ENCODE measurements at places on chromosomes 2 and 18.

DNA sequence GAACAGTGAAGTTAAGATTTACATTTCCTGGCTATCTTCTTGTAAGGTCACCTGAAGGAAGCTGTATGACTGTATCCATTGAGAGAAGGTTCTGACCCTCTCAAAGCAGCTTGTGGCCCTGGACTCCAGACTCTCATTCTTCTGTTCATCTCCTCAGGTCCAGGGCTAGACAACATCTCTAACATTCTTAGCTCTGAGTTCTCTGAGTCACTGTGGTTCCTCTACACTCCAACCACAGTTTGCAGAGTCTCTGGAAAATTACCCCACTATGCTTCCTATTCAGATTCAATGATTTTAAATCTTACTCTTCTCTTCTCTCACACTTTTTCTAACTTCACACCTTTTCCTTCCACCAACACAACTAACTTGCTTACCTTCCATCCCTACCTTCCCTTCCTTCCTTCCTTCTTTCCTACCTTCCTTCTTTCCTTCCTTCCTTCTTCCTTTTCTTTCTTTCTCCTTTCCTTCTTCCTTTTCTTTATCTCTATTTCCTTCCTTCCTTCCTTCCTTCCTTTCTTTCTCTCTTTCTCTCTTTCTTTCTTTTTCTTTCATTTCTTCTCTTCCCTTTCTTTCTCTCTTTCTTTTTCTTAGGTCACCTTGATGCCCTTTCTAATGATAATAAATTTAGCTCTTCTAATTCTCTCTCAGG, 824.3 kb upstream of the ZEB2 start:
- DNase-seq: no peak

DNA sequence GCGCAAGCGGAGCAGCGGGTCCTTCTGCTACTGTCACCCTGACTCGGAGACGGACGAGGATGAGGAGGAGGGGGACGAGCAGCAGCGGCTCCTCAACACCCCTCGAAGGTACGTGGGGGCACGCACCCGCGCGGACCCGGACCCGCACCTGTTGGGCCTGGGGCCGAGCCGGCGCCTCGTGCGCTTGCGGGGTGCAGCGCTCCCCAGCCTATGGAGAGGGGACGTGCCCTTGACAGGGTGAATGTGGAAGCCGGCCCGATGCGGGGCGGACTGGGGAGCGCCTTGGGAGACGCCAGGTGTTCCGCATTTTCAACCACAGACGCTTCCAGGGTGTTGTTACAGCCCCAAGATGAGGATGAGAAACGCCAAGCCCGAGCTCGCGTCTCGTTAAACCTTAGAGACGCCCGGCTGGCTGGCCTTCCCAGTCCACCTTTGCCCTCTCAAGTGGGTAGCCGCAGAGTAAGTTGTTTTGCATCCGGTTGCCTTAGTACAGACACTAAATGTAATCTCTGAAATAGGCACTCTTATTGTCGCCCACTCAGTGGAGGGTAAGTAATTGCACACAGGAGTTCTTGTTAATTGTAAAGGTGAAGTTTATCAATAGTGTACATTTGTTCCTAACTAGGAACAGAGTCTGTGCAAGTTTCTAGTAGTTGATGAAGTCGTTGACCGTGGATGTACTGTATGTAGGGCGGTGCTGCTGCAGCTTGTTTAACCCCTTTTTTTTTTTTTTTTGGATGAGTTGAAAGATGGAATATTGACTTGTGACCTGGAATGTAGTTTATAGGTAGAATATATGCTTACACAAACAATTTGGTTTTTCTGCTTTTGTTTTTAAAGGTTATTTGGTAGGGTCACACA, 815 bp downstream of the GMCL1 start:
- DNase-seq: no peak

GRCh38 chr2:29991086-29991485, 69.7 kb upstream of the ALK start:
- no peak for DNase-seq

DNA sequence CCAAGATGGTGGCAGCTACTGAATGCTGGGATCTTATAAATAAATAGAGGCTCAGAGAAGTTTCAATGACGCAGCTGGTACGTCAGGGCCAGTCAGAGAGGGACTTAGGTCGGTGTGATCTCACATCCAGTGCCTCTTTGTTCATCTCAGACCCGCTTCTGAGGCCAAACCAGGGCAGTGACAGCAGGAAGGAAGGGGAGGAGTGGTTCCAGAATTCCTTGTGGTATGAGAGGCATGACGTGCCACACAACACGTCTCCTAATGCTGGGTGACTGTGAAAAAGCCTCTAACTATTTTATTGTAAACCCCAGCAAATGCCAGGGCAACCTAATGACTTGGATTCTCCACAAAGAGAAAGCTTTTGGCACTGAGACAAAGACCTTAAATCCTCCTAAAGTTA, 423.3 kb downstream of the LPIN1 start:
- no peak for DNase-seq

- no peak for DNase-seq
These were observed 13.7 kb upstream of the GMCL1 start for GRCh38 chr2:69815717-69816116.

DNA sequence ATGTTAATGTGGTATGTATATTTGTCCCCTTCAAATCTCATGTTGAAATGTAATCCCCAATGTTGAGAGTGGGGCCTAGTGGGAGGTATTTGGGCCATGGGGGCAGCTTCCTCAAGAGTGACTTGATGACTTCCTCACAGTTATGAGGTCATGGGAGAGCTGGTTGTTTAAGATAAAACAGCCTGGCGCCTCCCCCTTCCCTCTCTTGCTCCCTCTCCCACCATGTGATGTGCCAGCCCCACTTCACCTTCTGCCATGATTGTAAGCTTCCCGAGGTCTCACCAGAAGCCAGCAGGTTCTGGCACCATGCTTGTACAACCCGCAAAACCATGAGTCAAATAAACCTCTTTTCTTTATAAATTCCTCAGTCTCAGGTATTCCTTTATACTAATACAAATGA, 258.3 kb upstream of the POU3F3 start:
- no peak for DNase-seq

GRCh38 chr2:55031505-55031904, 18.7 kb downstream of the RTN4 start:
- no peak for DNase-seq

GRCh38 chr2:240395896-240396622, 39.4 kb upstream of the GPC1 start:
- DNase-seq: no peak

DNA sequence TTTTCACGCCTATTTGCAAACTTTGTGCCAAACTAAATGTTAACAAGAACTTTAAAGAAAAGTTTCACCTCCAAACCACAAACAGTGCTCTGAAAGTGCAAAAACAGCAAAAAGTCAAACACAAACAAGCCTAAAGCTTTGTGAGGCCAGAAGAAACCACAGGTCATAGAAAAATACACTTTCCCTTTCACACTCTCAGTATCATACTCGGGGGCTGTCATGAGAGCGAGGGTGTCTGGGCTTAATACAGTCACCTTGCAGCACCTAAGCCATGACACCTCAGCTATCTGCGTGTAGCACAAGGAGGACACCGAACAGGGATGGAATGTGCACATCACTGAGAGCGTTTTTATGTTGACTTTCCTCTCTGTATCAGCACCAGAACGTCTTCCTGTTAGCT, 26.6 kb upstream of the SEH1L start:
- DNase-seq: peak; percentile 64

DNA sequence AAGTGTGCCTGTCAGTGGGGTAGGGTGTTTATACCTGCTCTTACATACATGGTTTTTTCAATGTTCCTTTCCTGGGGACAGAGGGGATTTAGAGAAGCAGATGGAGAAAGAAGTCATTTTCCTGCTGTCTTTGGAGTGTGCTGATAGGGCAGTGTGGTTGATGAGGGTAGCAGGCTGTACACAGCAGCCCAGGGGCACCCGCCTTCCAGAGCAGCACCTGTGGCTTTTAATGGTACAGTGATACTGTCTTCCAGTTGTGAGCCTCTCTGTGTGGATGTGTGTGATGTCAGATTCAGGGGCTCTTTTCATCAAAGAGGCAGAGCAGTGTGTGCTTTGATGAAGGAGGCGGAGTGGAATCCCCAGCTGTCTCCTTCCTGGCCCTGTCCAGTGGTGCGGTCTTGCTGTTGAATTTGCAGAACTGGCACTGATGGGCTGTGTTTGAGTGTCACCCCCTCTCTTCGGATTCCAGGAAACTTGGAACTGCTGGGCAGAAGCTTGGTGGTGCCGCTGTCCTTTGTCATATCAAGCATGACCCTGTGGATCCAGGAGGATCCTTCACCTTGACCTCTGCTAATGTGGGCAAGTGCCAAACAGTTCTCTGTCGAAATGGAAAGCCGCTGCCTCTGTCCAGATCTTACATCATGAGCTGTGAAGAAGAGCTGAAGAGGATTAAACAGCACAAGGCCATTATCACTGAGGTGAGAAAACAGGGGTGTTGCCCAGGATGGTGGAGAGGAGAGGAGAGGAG, 259.8 kb downstream of the PHLPP1 start:
- DNase-seq: no peak

- DNase-seq: no peak
These were observed 12.6 kb downstream of the DRC1 start for GRCh38 chr2:26414311-26414710.

- no peak for DNase-seq
These were observed 242.1 kb upstream of the OSR1 start for GRCh38 chr2:19600506-19600905.

DNA sequence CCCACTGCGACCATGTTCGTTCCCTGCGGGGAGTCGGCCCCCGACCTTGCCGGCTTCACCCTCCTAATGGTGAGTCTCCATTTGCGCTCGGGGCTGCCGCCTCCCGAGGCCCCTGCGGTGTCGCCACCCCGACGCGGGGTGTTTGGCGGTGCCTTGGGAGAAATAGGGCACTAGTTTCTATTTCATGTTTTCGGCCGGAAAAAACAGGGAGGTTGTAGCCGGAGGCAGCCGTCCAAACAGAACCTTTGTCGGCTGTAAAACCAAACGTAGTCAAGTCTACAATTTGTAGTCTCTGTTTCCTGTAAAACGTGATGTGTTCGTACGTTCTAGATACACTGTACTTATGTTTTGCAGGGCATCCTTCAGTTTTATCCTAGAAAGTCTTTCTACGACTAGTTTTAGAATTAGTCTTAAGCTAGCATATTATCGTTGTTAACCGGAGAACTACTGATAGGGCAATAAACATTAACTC, 290 bp downstream of the PSMG2 start:
- DNase-seq: no peak

- no peak for DNase-seq
These were observed 51.9 kb upstream of the FANCL start for GRCh38 chr2:58293056-58293455.

- no peak for DNase-seq
These were observed 120.9 kb downstream of the FSIP2 start for GRCh38 chr2:185859506-185859905.

- DNase-seq: no peak
These were observed 234.7 kb downstream of the PRKCE start for GRCh38 chr2:45886171-45886663.

GRCh38 chr18:24014986-24015638, 558 bp downstream of the TTC39C start:
- DNase-seq: peak; percentile 46

DNA sequence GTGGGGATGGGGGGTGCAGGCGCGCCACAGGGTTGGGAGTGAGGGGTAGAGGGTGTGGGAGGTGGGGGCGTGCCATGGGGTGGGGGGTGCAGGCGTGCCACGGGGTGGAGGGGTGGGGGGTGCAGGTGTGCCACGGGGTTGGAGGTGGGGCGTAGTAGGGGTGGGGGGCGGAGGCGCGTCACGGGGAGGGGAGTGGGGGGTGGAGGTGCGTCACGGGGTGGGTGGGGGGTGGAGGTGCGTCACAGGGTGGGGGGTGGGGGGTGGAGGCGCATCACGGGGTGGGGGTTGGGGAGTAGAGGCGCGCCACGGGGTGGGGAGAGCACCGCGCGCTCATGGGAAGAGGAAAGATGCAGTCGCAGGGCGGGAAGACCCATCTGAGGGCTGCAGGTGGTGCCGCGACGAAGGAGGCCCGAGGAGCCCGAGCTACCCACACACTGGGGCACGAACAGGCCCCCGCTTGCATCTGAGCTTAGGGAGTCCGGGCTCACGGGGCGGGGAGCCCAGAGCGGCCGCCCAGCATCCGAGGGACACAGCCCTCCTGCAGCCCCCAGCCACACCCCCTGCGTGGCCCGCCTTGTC, 37.5 kb downstream of the SNED1 start:
- no peak for DNase-seq

- no peak for DNase-seq
These were observed 789.4 kb upstream of the PIK3C3 start for GRCh38 chr18:41165625-41166024.

- no peak for DNase-seq
These were observed 294.1 kb downstream of the BCL2 start for GRCh38 chr18:63025251-63026090.

- no peak for DNase-seq
These were observed 142.5 kb downstream of the LAMA1 start for GRCh38 chr18:6975084-6975483.

- DNase-seq: peak; percentile 34
These were observed 3.6 kb upstream of the PTPN18 start for GRCh38 chr2:130352237-130352636.

GRCh38 chr2:200871151-200871550, 6.7 kb upstream of the CLK1 start:
- no peak for DNase-seq

DNA sequence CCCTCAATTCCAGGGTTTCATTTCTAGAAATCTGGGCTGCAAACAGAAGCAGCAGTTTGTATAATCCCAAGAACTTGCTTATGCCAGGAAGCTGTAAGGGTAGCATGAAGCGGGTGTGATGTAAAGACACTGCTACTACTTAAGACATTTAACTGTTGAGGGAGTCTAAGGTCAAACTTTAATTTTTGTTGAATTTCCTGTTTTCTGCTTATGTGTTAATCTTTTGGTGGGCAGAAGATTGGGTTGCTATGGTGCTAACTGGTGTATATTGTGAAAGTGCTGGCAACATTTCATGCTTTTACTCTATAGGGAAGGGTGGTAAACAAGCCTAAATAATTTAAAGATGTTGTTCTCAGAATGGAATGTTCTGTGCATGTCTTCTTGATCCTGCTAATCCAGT, 2.7 kb downstream of the NCOA1 start:
- DNase-seq: no peak

DNA sequence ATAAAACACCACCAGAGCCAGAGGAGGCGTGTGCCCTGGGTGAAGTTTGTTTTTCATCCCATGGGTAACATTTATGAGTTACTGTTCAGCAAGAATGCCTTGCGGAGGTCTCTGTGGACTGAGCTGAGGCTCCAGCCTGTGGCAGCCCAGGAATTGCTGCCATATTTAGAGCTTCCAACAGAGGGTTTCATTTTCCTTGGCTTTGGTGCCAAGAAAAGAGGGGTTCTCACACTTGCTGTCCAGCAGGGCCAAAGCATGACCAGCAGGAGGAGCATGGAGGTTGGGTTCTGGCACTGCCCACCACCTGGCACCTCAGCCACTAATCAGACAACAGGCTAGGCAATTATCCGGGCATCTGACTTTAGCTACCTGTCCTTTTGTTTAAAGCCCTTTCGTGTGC, 36.7 kb downstream of the EPAS1 start:
- DNase-seq: no peak

Measured in stimulated activated effector memory CD8-positive, alpha-beta T cell treated with anti-CD3 and anti-CD28 coated beads, Interleukin-12 subunit alpha, Interleukin-12 subunit beta, amount 100 ng/mL, for 72 hours (primary cell).